ENCODE measurements at places on chromosomes 16 and 17.

DNA sequence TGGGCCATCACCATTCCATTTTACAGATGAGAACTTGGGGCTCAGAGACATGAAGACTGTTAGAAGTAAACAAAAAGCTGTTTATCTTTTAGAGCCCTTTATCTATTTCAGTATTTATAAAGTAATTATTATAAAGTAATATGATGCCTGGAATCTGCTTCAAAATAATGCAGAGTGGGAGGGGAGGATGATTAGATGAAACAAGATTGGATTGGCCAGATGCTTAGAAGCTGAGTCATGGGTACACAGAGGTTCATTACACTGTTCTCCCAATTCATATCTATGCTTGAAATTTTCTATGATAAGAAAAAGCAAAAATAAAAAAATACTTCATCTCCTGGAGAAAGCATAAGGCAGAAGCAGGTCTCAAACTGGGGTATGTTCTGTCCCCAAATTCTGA is 29.4 kb downstream of the TOM1L2 start:
- no peak for DNase-seq

DNA sequence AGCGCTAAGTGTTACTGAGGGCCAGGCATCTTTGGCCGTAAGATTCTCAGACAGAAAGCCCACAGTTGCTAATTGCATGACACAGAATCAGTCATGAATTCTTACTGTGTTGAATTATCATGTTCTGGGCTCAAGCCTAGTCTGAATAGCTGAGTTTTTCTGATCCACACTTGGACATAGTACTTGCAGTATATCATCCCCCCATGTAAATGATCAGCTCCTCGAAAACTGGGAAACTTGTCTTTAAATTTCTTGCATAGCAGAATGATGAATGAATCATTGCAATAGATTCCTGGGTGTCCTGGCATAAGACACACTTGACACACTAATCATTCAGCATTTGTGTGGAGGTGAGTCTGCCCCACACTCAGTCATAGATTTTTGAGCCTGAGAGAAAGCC is 2.2 kb downstream of the MLYCD start:
- no peak for DNase-seq

GRCh38 chr17:77246110-77247047 is 105.6 kb downstream of the SEC14L1 start:
- DNase-seq: no peak

GRCh38 chr16:797686-798085 is 2.8 kb downstream of the GNG13 start:
- no peak for DNase-seq

GRCh38 chr17:16269658-16270057 is 52.6 kb downstream of the PIGL start:
- no peak for DNase-seq

DNA sequence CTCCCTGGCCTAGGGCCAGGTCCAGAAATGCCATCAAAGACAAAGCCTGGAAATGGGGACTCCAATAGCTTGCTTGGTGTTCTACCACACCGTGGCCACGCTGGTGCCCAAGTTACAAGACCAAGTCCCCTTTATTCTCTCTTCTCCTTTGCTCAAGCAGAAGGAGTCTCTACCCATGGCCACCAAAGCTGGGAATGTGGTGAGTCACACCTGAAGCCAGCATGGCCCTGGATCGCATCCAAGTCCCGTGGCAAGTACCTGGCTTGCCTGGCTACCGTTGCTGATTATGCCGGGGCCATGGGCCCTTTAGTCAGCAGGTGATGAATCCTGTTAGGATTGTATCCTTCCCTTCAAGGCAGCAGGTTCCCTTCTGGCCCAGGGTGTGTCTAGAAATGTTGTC is 260.0 kb downstream of the HAPSTR1 start:
- DNase-seq: no peak

Data from progenitor cell of endocrine pancreas (in vitro differentiated cells).